ENCODE measurements at places on chromosomes 16 and 17.

DNA sequence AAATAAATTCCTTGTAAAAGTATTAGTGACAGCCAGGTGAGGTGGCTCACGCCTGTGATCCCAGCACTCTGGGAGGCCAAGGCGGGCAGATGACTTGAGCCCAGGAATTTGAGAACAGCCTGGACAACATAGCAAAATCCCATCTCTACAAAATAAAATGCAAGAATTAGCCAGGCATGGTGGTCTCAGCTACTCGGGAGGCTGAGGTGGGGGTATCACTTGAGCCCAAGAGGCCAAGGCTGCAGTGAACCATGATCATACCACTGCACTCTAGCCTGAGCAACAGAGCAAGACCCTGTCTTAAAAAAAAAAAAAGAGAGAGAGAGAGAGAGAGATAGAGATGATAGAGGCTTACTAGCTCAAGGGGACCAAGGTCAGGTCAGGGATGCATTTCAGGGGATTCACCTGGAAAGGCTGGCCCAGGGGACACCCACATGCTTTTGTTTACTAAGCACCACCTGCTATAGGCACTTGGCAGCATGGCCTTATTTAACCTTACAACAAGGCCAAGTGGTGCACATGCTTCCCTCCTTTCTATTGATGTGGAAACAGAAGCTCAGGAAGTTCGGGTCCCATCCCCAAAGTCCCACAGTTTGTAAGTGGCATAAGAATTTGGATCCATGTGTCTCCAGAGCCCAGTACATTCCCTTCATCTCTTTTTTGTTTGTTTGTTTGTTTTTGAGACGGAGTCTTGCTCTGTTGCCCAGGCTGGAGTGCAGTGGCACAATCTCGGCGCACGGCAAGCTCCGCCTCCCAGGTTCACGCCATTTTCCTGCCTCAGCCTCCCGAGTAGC is 12.4 kb upstream of the SRCIN1 start:
- DNase-seq = no peak

GRCh38 chr16:81497690-81498089 is 53.1 kb downstream of the CMIP start:
- DNase-seq = peak; percentile 84

DNA sequence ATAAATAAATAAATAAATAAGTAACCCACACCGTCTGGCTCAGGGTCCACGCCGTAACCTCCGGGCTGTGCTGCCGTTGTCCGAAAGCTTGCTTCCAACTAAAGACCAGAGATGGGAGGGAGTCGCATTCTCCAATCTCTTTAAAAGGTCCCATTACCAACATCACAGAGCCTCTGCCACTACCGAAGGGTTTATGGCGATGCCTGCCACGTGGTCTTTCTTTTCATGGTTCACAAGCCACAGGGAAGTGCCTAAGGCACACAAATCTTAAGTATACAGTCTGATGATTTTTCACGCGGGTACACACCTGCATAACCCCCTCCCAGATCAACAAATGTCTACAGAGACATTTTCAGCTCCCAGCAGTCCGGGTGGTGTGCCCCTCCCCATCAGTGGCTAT is 1.4 kb downstream of the COTL1 start:
- DNase-seq = peak; percentile 56

GRCh38 chr16:57413301-57413730 is 8.7 kb downstream of the CCL17 start:
- DNase-seq = peak; percentile 28

DNA sequence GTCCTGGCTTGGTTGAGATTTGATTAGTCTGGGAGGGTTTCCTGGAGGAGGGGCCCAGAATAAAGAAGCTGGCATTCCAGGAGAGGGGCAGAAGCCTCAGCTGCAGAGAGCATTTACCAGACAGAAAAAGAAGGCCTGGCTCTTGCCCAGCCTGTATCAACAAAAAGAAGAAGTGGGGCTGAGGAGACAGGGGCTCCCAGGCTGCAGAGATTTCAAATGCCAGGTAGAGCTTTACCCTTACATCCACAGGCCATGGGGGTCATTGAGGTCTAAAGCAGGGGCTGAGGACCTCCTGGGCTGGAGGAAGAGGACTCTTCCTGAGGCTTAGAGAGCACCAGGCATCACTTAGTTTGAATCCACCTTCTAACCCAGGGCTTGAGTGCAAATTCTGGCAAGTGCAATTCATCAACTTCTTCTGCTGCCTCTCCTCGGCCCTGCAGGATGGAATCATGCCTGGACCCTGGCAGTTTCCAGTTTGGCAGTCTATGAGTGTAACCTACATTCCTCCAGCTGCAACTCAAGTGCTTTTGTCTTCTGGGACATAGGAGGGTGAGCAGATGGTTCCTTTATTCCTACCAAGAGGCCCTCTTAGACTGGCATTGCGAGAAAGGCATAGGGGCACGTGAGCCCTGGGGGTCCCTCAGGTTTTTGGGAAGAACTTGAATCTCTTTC is 15.3 kb downstream of the CA7 start:
- DNase-seq = no peak

DNA sequence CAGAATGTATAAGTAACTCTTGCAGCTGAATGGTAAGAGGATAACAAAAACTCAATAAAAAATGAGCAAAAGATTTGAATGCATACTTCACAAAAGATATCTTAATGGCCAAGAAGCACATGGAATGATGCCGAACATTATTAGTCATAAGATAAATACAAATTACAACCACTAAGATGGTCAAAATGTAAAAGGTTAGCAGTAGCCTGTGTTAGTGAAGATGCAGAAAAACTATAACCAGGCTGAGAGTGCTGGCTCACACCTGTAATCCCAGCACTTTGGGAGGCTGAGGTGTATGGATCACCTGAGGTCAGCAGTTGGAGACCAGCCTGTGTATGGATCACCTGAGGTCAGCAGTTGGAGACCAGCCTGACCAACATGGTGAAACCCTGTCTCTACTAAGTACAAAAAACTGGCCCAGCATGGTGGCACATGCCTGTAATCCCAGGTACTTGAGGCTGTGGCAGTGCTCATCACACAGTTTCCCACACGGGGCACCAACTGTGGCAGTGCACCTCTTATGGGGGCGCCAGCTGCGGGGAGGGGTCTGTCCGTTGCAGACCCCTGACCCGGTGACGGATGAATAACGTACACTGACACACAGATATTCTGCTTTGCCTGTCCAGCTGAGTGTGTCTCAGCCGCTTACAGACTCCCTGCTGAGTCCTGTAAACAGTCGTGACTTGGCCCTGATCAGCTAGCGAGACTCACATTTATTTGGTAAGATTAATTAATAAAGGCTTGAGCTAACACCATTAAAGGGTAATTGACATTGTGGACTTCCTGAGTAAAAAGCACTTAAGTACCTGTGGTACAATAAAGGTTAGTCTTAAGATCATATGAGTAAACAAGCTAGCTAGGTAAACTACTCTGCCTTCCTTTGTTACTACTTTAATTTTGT is 45.7 kb upstream of the FAM20A start:
- DNase-seq = no peak

DNA sequence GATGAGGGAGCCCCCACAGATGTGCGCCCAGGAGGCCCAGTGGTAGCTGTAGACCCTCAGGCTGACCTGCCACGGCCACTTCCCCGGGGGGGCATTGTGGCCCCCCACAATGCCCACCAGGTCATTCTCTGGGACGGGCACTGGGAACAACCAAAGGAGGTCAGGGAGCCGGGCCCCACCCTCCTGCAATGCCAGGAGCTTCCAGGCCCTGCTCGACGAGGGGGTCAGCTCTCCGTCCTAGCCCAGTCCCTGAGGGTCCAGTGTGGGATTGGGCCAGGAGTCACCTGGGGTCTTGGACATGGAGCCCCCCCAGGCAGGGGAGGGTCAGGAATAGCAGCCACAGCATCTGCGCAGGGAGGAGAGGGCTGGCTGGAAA is 7.0 kb downstream of the TPSD1 start:
- no peak for DNase-seq

Data from suppressor macrophage (primary cell).